ENCODE measurements at places on chromosomes 3 and 15.

- DNase-seq = no peak
Observed at GRCh38 chr3:134471521-134472193, 14.1 kb downstream of the ANAPC13 start.

DNA sequence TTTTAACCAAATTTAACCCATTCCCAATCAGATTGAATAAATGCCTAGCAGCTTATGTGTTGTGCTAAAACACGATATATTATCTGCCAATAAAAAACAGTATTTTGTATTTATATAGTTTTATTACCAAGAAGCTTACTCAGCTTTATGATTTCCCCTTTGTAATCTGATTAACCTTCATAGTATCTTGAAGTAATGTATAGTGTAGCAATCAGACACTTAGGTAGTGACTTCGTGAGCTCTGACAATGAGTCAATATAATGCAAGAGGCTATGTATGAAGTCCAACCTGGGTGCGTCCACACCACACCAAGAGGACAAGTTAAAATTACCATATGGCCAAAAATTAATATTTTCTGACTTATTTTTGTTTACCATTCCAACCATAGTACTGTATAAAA is 2.1 kb upstream of the CNBP start:
- no peak for DNase-seq

DNA sequence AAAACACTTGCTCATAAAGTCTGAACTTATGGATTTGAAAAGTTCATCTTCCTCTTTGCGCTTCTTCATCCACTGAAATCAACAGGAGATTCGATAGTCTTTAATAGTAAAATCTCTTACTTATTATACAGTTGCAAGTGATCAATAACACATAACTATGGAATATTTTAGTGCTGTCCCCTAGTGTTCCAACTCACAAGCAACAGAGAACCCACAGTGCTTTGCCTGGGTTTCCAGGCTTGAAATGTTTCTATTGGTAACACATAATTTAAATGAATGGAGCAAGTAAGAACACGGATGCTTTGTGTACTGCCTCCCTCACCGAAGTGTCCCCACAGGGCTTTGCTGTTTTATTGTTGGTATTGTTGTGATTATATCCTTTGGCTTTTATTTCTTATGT is 93.5 kb downstream of the WDR72 start:
- no peak for DNase-seq

- no peak for DNase-seq
Observed at GRCh38 chr3:56421205-56421604, 47.1 kb downstream of the ERC2 start.

- no peak for DNase-seq
Observed at GRCh38 chr3:56677286-56677685, 5.8 kb downstream of the TASOR start.

DNA sequence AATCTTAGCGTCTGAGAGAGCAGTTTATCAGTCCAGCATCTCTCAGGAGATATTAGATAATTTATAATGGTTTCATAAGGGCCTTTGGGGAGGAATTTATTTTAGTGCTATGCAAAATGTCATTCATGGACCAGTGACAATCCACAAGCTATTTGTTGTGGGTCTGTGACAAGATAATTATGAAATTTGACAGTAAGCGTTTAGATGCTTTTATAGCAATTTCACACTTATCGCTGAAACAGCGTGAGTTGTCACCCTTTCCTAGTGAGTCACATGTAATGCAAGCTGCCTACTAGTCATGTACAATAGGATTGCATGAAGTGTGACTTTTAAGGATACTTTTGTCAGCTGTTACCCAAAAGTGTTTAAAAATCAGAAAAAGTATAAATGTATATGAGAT is 315.6 kb upstream of the THBS1 start:
- no peak for DNase-seq

DNA sequence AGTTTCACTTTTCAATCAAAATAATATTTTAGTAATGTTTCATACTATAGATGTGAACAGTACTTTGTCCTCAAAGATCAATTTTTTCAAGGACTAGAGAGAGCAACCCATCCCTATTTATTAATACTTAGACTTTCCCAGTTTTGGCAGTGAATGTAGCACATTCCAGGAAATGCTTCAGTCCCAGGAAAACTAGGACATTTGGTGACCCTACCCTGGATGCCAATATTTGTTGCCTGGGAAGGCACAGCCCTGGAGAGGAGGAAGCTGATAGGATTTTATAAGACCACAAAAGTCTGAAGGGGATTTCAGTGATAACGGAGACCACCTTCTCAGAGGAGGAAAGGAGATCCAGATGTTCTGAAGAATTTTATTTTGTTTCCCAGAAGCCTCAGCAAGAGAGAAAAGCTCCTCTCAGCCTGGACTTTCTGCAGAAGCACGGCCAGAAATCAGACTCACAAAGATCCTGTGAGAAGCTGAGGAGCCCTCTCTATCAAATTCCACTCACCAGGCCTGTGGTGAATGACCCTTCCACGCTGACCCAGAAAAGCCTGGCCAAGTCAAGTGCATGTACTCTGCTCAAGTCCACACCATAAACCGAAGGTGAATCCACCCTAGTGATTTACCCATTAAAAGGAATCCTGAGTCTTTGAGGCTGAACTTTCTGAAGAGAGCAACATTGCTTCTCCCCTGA is 87.7 kb upstream of the ABHD17C start:
- DNase-seq = no peak

DNA sequence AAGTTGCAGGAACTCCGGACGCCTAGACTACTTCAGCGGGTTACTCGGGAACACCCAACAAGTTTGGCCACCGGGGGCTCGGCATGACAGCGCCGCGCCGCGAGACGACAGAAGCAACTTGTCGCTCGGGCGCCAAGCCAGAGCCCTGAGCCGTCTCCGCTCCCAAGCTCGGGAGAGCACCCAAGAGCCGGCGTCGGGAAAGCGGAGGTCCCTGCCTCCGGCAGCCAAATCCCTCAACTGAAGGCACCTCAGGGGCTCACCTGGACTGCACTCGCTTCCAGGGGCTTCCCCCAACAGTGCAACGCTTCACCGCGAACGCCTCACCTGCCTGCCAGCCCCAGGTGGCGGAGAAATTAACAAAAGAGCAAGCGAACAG is 640 bp downstream of the MB21D2 start:
- DNase-seq = no peak

DNA sequence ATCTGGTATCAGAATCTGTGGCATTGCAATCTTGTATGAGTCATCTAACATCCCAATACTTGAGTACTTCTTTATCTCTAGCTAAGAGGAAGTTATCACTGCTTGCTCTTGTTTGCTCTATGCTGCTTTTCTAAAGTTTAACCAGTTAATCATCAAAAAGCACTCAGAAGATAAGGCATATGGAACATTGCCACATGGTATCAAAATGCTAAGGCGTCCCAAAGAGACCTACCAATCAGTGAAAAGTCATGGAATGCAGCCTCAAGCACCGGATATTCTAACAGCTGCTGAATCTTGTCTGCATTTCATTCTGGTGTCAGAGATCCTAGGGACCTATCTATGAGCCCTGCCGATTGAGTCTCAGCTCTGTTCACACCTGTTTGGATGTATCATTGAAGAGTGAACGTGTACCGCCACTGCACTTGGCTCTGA is 192.8 kb downstream of the ARPP21 start:
- no peak for DNase-seq

DNA sequence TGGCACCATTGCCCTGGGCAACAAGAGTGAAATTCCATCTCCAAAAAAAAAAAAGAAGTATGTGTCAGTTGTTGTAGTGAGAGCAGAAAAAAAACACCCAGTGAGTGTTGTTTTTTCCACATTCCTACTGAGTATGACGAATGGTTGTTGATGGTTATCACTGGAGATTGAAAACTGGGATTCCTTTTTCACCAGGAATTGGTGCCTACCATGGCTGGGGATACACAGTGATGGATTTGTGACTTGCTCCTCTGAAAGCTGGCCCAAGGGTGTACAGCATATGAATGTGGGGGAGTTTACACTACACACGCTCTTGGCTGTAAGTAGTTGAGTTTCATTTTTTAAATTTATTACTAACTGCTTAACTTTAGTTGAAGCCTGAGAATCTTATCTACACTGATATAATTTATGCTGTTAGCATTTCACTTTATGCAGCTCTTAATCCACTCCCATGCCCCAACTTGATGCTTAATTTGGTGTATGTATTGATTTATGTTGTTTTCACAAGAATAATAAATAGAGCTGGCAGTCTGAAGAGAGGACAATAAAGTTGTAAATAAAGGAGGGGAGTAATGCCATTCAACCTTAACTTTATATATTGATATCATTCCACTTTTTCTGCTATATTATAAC is 56.0 kb upstream of the MME start:
- DNase-seq = no peak

GRCh38 chr3:123161167-123161566 is 40.6 kb upstream of the SEC22A start:
- no peak for DNase-seq

DNA sequence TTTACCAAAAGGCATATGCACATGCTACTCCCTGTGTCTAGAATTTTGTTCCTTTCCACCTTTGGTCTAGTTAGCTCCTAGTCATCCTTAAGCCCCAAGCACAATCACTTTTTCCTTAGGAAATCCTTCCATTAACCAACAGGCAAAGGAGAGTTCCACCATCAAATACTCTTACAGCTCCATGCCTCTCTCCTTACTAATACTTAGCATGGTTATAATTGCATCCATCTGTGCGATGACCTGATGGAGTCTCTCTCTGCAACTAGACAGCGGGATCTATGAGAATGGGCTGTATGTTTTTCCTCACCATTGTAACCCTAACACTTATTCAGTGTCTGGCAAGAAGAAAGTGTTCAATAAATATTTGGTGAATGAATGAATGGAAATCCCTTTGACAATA is 69.3 kb upstream of the SMAD3 start:
- no peak for DNase-seq

- DNase-seq = no peak
Observed at GRCh38 chr3:139301183-139301582, 42.6 kb upstream of the MRPS22 start.

- DNase-seq = no peak
Observed at GRCh38 chr3:115932807-115933206, 309.5 kb downstream of the GAP43 start.

DNA sequence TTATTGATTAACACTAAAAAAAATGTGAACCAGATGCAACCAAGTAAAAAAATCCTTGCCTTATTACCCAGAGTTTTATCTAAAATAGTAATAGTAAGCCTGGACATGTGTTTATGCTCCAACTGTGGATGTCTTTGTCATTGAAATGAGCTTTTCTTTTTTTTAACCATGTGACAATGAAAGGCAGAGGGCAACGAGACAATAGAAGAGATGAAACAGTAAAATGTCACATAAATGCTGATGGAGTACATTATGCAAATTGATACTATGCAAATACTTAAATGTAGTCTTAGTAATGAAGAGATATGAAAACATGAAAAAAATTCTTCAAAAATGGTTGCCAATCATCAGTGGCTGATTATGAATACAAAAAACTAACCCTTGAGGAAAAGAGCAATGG is 20.5 kb upstream of the CHMP2B start:
- DNase-seq = no peak

GRCh38 chr15:85554852-85555521 is 174.6 kb downstream of the AKAP13 start:
- DNase-seq = no peak

- no peak for DNase-seq
Observed at GRCh38 chr15:79092382-79092781, 1.8 kb upstream of the RASGRF1 start.

DNA sequence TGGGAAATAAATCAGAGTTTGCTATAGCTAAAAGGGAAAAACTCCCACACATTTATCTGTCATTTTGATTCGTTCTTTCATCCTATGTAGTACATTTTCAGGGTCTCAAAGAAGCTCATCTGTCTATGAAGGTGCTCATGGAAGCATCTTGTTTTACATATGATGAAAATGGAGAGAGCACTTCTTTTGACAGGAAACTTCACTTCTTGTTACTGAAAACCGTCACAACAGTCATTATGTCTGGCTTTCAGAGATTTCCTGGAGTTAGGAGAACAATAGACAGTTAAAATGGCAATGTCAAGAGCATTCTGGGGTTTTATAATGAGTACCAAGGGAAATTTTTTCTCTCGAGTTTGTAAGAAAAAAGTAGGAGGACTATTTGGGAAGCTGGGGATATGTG is 83.3 kb downstream of the TMEM108 start:
- no peak for DNase-seq

GRCh38 chr3:195746346-195746745 is 25.6 kb downstream of the MUC20 start:
- no peak for DNase-seq

DNA sequence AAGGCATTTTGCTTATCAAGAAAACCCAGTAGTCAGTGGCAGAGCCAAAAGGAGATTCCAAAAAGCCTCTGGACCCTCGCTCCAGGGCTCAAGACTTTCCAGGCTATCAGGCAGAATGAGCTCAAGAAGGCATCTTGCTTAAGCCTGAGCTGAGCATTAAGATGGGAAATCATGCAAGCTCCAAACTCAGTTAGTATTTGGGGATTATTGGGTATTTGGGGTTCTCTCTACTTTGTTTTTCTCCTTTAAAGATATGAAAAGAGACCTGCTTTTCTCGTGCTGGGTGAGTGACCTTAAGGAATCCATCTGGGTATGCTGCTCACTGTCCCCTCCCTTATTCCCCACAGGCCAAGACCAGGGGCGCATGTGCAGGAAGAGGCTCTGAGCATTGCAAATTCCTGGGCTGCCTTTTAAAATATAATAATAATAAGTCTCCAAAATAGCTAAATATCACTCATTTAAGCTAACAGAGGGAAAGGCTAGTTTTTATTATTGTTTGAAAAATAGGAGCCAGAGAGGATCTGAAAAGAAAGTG is 75.4 kb upstream of the HACD2 start:
- DNase-seq = no peak

DNA sequence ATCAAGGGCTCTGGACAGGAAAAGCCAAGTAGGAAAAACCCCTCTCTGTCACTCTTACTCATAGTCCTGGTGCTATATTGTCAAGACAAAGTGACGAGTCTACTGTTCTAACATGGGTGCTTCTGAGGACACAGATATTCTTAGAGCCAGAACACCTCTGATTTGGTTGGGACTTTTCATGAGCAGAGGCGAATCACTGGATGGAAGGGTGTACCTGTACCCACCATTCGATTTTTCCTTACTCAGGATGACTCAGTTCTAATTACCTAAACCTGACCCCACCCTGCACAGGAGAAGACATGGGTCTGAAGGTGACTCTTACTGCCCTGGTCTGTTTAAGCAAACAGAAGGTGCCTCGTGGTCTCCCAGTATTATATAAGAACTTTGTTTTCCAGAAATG is 58.5 kb downstream of the ABCC5 start:
- no peak for DNase-seq
